Fibroblast of mammary gland (primary cell): ENCODE measurements at places on chromosomes 13 and 19.

DNA sequence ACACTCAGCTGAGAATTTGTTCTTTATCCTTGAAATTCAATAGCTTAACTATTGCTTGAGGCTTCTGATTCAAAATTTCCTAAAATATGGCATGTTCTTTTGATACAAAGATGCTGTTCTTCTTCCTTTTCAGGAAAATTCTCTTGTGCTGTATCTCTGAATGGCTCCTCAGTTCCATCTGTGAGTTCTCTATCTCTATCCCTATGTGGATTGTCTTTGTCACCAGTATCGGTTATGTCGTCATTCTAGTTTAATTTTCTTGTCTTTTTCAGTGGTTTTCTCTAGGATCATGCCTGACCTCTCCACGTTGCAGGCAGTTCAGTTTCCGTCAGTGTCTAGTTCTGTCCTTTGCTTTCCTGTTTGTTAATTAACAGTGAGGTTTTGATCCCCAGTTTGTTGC, 104.6 kb upstream of the GJB6 start:
- no peak for DNase-seq

DNA sequence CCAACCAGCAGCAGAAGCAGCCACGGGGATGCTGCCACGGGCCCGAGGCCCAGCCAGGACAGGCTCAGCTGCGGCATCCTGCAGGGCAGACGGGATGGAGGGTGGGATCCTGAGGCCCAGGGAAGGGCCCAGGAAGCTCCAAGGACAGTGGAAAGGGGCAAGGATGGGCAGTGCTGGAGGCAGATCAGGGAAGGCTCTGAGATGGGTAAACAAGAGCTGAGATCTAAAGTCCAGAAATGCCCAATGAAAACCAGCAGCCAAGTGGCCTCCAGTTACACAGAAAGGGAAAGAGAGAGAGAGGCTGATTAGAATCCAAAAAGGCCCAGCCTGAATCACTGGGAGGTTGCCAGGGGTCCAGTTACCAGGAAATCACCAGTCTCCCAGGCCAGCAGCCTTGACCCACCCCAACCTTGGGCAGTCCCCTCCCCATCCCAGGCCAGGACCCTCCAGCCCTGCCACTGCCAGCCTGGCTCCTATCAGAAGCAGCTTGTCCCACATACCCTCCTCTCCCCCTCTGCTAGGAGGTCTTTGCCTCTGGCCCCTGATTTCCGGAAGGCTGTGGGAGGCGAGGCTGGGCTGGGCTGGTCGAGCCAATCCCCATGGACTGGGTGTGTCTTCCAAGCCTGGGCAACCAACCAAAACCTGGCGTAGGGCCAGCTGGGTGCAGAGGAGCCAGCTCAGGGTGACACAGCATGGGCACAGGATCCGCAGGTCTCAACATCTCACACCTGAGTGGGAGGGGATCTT, at the start of gene CYP4F11:
Gene CYP4F11 (minus strand): TSS at position 198 of the 747 bp plus-strand sequence. CDS start 121 bp downstream, at position 77.
- DNase-seq: no peak

DNA sequence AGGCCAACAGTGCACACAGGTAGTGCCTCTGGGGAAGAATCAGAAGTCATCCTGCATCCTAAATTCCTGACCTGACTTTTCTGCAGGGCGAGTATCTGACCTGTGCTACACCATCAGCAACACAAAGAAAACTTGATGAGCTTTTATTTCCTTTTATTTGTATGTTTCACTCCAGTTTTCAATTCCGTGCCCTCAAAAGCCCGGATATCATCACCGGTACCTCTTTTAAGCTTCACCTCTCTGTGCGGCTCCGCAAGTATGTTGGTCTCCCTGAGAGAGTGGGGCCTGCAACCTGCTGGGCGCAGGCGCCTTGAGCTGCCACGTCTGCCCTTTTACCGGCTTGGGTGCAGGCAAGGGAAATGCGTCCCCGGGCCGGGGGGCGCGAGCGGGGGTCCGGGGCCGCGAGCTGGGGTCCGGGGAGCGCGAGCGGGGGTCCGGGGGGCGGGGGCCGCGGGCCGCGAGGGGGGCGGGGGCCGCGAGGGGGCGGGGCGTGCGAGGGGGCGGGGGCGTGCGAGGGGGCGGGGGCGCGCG, 4.3 kb upstream of the DUXA start:
- DNase-seq: peak; percentile 17

DNA sequence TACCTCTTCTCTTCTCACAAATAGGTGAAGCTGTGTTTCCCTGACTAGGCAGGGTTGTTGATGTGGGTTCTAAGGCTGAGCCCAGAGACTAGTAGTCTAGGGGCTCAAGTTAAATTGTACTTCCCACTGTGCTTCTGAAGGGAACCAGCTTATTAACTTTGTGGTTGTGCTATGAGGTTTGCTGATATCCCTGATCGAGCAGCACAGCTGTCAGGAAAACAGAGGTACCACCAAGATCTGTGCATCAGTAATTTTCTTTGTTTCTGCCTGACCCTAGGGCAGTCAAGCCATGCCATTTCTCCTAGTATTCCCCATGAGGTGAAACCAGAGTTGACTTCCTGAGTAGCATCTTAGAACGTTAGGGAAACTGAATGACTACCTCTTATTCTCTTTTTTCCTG, 853.8 kb upstream of the MIR17HG start:
- no peak for DNase-seq

GRCh38 chr19:18362934-18363542, 22.6 kb downstream of the PGPEP1 start:
- no peak for DNase-seq

DNA sequence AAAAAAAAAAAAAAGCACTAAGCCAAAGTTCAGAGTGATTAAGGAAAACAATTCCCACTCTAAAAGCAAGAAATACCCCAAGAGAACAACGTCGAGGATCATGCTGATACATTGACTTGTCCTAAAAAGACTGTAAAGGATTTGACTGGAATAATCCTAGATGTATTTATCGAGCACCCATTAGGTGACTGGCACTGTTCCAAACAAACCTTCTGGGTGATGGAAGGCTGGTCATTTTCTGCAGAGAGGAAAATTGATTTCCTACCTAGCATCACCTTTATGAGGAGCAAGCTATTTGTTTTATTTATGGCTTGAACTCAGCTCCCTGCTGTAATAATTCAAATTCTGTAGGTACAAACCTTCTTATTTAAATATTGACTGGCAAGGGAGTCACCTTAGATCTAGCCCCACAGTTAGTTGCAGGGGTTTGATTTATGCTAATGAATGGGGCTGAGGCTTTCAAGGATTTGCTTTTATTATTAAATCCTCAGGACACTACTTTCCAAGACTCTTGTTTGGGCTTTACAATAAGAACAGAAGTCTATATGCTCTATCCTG, 471.0 kb downstream of the OLFM4 start:
- DNase-seq: no peak

GRCh38 chr13:79468819-79469218, 12.1 kb upstream of the NDFIP2 start:
- DNase-seq: no peak

DNA sequence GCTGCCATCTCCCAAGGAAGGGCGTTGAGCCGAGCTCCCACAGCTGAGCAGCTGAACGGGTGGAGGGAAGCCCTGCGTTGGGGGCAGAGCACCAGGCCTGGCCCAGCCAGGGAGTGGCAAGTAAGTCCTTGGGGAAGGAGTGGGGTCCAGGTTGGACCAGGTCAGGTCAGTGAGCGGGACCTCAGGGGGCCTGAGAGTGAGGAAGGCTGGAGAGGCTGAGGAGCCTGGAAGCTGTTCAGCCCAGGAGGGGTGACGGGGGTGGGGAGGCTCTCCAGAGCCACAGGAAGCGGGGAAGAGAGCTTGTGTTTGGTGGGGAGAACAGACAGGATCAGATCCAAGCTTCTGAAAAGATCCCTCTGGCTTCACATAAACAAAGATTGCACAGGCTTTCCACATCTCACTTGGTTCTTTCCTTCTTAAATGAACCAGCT, 55.4 kb upstream of the ATP12A start:
- no peak for DNase-seq

DNA sequence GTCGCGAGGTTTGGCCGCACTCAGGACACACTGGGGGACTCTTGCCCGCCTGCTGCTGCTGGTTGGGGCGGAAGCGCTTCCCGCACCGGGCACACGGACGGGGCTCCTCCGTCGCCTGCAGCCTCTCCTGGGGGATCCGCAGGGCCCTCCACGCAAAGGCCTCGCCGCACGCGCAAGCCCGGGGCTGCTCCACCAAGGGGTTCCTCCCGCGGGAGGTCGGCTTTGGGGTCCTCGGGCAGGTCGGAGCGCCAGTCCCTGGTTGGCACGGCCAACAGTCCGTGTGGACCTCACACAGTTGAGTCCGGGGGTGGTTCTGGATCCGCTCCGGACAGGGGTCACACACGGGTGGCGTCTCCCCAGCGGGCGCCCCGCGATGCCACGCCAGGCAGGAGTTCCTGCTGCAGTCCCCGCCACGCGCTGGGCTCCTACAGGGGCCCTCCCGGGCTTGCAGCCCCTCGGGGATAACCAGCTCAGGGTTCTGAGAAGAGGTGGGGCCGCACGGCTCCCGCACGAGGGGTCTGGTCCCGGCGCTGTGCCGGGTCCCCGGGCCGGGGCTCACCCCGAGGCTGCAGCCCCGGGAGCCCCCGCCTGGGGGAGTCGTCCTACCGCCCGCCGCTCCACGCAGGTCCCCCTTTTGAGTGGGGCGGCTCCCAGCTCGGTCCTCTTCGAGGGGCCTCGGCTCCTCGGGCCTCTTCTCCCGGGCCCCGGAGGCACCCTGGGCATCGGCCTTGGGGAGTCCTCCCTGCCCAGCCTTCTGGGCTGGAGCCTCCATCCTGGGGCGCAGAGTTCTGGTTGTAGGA, 6.2 kb upstream of the ZNF497 start:
- no peak for DNase-seq

DNA sequence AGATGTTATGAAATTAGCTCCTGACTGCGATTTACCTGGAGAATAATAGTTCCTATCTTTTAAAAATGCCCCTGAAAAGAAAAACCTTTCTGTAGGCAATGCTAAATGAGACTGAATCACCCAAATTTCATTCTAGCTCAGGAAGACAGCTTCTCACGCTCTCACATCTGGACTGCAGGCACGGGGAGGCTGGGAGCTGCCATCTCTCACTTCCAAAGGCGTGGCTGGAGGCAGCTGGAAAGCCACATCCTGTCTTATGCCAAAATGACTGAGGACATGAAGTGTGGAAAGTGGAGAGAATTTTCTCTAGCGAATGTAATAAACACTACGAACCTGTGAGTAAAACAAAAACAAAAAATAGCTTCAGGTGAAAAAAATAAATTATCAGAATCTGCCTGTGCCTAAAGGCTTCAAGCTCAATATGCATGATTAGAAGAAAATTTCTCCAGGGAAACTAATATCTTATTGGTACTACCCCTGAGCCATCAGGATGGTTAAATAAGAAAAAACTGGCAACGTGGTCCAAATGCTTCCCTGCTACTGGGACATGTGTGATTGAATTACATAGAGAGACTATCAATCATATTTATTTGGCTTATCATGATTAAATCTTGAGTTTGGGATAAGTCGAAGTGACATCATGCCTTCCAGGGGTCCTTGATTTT, 58.1 kb upstream of the UBL3 start:
- peak; percentile 94 for DNase-seq

GRCh38 chr19:10544753-10545251, 1.1 kb downstream of the ATG4D start:
- DNase-seq: no peak
